ENCODE measurements at places on chromosomes 1 and 21.

- DNase-seq, result no peak
These were observed 69.1 kb downstream of the HSF2BP start for GRCh38 chr21:43590194-43590593.

- DNase-seq, result no peak
These were observed 356.1 kb downstream of the LMO4 start for GRCh38 chr1:87684713-87685205.

GRCh38 chr1:90817399-90817798 is 100.3 kb upstream of the BARHL2 start:
- DNase-seq, result no peak

GRCh38 chr1:98480271-98480670 is 181.2 kb upstream of the SNX7 start:
- no peak for DNase-seq

- DNase-seq, result no peak
These were observed 720 bp downstream of the LIN9 start for GRCh38 chr1:226308166-226308722.

DNA sequence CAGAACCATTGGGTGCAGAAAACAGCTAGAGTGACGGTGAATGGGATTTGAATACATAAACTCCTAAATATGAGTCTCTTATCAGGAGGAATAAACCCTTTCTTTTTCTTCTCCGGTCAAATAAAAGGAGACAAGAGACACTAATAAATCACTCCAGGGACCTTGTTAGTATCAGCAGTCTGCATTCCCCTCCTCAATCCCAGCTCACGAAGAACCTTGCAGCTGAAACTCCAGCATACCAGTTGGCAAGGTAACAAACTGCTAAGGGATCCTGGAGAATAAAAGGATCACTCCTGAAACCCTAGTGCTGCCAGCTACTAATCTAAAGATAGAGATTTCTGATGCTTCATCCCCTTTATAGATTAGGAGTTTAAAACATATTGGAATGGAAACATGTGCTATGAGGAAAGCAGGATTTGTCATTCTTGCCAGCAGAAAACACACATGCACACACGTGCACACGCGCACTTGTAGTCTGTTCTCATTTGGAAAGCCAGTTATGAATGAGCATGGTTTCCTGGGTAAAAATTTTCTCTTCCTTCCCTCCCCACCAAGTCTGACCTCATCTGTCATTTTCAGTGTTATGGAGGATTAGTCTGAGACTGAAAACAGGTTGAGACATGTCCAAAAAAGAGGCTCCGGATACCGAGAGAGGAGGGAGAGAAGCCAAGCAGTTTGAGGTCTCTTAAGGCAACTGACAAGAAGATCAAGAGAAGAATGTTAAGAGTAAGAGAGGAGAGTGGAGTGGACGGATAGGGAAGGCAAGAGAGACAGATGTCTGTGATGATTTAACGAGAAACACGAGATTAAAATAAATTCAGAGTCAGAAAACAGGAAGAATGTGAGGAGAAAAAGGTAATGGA is 10.9 kb downstream of the IER5 start:
- no peak for DNase-seq

DNA sequence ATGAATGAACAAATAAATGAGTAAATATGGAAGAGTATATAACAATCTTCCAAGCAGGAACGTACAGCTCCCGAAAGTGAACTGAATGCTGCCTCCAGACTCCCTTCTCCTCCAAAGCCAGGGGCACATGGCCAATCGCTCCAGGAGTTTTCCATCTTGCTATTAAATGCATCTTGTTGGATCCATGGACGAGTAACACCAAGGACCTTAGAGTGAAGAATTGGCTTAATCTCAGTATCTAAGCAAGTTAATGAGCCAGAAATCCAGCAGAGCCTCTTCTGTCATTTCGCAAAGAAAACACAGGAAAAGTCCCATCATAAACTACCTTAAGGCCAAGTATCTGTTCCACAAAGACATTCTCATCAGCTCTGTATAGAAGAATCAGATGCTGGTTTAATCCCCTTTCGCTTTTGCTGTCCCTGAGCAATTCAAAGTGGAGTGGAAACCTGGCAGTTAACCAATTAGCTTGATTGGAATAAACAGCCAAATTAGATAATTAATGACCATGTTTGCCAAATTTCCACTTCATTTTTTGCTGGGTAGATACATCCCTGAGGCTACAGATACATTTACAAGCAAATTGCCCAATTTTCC is 116.0 kb downstream of the MIS18A start:
- DNase-seq, result no peak

DNA sequence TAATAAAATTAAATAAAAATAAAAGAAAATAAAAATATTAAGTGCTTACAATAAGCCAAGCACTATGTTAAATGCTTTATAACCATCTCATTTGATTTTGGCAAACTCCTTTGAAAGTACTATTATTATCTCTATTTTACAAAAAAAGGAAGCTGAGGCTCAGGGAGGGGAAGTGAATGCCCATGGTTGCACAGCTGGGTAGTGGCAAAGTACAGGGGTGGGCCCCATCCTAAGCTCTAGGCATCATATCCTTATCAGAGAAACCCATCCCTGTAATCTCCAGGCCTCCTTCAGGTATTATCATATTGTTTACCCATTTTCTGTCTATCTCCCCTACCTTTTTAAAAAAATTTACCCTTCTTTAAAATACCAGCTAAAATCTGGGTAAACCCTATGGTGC is 2.3 kb upstream of the MED18 start:
- no peak for DNase-seq

DNA sequence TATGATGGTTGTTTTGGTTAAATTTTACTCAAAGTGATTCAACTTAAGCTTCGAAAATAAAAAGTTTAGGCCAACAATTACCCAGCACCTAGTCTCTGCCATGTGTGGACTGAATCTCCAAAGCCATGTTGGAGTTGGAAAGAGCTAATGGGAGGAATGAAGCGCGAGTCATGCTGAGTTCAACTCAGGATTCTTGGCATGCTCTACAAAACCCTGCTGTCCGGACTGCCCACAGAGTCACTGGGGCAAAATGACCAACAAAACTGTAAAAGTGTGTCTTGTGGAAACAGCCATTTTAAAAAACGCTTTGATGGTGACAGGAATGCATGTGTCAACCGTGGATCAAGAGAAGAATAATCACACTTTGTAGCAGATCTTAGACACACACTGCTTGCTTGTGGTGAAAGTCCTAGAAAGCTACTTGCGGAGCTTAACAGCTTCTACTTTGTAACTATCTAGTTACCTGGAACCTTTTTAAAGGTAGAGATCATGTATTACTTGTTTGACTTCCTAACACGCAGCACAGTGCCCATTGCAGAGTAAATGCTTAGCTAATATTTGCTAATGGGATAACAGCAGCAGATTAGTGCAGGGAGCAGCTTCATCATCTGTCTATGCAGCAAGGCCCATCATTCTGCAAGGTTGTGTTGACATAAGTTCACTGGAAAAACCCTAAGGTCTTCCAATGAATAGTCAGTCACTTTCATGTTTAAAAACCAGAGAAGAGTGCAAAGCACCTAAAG is 7.0 kb upstream of the GBP6 start:
- DNase-seq, result peak; percentile 54

DNA sequence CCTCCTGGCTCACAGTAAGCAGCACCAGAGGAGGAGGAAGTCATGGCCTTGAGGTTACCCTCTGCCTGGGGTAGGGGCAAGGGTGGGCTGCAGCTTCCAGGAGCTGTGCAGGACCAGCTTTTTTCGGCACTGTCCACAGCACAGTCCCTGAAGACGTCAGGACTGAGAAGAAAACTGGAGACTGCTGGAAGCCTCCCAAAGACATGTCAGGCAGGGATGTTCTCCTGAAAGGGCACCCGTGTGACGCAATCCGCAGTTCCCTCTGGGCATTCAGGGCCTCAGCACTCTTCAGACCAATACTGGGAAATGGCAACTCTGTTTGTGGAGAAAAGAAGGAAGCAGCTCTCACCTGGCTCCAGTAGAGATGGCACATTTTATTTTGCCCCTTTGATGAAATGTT is 64.8 kb upstream of the TENT5C start:
- DNase-seq, result no peak

- peak; percentile 27 for DNase-seq
These were observed 229.1 kb downstream of the KCNJ6 start for GRCh38 chr21:37686991-37687810.

- no peak for DNase-seq
These were observed 10.5 kb downstream of the ACOT11 start for GRCh38 chr1:54558434-54559030.

- no peak for DNase-seq
These were observed 182.7 kb downstream of the KCNT2 start for GRCh38 chr1:196425513-196425912.

DNA sequence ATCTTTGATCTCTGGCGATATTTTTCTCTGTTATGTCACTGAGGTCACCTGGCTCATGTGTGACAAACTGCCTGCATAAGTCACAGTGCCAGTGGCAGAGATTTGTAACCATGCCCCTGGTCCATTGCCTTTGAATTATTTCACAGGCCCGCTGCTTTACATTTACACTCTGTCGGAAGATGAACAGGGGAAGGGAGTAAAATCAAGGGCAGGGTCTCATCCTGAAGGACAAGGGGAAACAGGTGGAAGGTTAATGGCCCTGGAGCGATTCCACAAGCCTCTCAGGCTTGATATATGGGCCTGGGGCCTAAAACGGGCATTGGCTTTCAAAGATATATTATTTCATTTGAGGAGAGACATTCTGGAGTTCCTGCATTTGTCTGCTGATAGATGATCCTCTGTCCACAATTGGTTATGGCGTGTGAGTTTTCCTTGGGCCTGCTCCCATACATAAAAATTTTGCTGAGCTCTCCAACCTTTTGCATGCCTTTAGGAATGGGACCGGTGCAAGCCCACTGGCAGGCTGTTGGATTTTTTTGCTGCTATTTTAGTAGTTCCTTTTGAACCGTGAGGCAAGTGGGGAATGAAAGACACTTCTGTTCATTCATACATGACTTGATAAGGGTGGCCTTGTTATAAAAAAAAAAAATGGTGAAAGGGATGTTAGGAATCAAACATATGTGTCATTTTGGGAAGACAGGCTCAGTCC is 51.9 kb downstream of the NR5A2 start:
- DNase-seq, result no peak

GRCh38 chr1:204127597-204128242 is 24.1 kb downstream of the ETNK2 start:
- DNase-seq, result peak; percentile 94

- DNase-seq, result no peak
These were observed 246.0 kb downstream of the RYR2 start for GRCh38 chr1:237287876-237288521.

- DNase-seq, result no peak
These were observed 14.7 kb downstream of the BTBD19 start for GRCh38 chr1:44822981-44823451.

GRCh38 chr1:61215676-61216289 is 133.4 kb downstream of the NFIA start:
- no peak for DNase-seq

DNA sequence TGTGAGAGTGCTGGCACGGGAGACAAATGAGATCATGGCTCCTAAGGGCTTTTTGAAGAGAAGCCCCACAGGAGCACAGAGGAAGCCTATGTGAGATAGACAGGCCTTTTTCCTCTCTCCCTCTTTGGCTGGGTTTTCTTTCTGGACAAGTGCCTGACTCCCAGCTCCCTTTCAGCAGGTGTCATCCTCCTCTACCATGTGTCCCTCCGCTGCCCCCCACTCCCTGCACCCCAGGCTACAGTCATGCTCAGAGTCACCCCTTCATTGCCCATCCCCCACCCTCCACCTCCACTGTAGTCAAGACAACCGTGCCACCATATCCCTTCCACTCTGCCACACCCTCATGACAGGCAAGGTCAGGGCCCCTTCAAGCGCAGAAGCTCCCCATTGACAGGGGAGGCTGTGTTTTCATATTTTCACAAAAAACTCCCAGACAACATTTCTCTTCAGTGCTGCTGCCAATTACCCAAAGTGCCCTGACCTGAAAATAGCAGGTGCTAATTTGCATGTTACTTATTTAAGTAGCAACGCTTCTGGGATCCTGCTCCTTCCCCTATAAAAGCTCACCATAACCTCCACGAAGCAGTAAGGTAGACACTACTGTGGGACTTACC is 92.1 kb upstream of the IPO9 start:
- no peak for DNase-seq

DNA sequence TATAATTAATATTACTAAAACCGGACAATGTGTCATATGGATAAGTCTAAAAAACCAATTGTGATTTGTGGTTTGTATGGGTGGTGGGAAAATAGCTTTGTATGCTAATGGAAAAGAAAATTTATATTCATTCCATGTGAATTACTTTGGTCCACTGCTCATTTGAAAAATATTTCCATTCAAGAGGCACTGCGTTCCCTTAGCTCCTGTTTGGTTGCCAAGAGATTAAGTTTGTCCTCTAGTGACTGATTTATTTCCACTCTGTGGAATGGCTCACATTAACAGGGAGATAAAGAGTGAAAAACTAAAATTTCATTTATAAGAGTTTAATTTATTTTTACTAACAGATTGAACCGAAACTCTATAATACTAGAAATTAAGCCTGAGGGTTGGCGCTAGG is 744.1 kb upstream of the CHRM3 start:
- DNase-seq, result no peak

DNA sequence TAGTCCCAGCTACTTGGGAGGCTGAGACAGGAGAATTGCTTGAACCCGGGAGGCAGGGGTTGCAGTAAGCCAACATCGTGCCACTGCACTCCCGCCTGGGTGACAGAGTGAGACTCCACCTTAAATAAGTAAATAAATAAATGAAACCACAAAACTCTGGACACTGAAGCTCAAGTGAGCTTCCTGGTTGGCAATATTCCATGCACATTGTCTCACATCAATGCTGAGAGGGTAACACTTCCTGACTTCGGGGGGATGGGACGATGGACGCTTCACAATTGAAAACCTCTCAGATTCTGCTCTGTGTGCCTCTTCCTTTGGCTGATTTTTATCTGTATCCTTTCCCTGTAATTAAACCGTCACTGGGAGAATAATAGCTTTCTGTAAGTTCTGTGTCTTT is 70.0 kb upstream of the ZNF644 start:
- no peak for DNase-seq

- DNase-seq, result peak; percentile 77
These were observed 202.1 kb downstream of the NCAM2 start for GRCh38 chr21:21200103-21200938.

DNA sequence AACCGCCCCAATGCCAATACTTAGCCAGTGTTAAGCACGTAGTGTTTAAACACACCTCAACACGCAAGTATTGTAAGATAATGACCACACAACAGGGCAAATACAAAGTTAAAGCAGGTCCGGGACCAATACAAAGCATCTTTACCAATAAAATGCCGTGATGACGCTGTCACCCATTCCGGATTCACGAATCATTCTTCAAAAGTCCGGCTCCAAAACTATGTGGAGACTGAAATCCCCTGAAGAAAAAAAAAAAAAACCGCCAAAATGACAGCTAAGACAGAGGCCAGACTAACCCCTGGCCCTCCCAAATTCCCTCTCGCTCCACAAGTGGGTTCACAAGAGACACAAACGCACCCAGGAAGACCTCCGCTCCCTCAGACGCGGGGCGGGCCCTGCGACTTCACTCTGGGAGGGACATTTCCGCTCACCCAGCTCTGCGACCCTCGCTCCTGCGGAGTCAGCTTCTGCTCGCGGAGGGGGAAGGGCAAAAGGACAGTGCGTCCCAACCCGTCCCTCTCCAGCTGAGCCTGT is 625 bp upstream of the DARS2 start:
- no peak for DNase-seq

Measured in GM03348 (cell line).